NCI-H748 treated with DMSO at 0.1 percent for 48 hours (cell line): ENCODE measurements at places on chromosomes 3 and 15.

GRCh38 chr3:128367761-128368160 is 98.9 kb downstream of the DNAJB8 start:
- no peak for DNase-seq

- no peak for DNase-seq
Observed at GRCh38 chr3:102037791-102038190, 188.5 kb downstream of the NFKBIZ start.

GRCh38 chr3:21705769-21706168 is 45.2 kb downstream of the ZNF385D start:
- DNase-seq: no peak

- no peak for DNase-seq
Observed at GRCh38 chr15:60727260-60727659, 248.3 kb upstream of the ICE2 start.

DNA sequence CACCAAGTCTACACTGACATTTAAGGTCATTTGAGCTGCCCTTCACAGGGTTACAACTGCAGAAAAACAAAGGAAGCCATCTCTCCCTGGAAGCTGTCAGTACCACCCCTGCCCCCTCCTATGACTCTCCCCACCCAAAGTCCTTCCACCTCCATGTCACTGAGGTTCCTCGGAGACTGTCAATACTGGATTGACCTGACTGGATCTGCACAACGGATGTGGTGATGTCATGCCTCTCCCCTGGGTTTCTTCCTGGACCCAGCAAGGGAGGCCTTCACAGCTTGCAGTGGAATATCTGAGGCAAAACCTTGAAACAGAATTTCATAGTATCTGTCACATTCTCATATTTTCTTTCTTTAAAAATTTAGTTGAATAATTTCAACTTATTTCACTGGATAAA is 153.5 kb downstream of the CLSTN2 start:
- DNase-seq: no peak

DNA sequence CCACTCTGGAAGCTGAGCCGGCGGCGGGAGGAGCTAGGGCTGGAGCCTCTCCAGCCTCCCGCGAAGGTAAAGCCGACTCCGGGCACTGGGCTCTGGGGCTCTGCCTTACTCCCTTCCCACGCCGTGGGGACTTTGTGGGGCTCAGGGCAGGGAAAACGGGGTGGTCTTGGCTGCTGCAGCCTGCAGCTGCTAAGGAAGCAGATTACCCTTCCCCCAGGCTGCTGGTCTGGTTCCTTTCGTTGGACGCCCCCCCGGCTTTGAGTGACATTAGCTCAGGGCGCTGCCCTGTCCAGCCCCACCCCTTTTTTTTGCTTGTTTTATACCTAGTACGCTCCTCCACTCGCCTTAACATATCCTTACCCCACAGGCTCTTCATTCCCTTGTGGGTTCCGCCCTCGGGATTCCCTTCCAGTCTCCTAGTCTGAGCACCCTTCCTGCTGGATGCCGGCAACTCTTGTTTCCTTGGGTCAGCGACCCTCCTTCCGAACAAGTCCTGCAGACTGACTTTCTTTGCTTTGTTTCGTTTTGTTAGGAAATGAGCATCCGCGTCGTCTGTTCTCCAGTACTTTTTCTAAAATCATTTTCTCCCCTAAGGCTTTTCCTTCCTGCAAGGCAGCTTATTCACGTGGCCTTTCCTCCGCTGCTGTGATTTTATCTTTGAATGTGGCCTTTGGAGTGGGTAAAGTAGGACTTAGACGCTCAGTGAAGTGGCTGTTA is 551 bp downstream of the DNAJC13 start:
- peak; percentile 32 for DNase-seq

DNA sequence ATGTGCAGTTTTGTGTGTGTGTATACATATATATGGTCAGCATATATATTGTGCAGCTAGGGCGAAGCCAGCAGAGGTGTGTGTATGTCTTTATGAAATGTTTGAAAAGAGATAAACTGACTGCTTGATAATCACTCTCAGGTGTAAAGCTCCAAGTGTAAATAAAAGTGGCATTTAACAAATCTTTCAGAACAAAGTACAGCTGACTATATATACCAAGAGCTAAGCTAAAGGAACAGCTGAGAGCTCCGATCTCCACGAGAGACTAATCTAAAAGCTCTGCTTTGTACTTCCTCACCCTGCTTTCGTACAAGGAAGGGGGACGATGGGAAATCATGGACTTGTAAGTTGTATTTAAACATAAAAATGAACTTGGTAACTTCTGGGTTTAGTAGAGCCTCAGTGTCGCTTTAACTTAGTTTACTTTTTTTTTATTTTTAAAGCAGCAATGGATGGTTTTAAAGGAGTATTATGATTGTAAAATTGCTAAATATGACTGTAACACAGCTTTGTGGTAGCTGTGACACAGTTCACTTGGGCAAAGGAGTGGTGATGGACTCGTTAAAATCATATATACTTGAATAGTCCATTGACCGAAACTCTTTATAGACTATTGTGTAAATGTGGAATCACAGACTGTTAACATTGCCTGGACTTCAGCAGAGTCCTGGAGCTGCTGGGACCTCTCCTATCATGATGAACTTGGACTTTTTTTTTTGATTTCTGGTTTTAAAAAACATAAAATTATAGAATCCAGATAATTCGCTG is 11.4 kb upstream of the ITPKA start:
- DNase-seq: no peak

DNA sequence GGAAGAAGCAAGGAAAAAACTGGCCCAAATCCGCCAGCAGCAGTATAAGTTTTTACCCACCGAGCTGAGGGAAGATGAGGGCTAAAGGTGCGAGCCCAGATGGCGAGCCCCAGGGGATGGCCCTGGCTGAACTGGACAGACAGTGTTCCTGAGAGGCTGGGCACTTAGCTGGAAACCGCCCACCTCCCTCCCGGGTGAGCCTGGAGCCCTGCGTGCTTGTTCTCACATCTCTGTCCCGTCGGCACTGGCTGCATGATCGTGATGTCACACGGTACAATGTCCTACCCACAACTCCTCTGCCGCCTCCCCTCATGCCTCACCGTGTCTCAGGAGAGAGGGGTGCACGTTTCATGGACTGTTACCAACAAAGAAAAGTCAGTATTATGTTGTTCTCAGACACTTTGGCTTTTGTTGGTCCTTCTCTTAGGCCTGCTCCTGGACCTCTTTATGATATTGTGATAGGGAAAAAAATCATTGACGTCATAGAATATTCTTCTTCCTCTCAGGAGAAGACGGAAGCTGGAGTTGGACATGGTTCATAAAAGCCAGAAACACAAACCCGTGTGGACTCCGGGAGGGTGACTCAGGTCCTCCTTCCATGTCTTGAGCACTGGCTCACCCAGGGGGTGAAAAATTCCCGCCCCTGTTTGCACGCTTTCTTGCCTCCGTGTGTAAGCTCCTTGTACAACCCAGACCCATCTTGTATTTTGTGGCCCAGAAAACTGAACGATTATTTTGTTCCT is 201.8 kb upstream of the TPM1 start:
- no peak for DNase-seq

GRCh38 chr3:191263365-191263764 is 64.3 kb downstream of the OSTN start:
- DNase-seq: no peak

DNA sequence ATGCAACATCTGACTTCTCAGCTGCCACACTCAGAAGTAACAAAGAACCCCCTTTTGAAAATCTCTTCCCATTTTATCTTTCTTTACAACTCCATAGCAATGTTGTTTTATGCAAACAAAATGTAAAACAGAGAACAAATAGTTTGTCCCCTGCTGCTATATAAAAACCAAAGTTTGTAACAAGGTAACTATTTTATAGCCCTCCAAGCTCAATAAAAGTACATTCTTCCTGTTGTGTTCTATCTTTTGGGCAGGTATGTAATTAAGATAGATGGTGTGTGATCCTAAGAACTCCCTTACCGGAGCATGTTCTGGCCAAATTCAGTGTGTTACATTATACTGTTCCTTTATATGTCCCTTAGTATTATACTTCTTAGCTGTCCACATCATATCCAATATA is 12.6 kb upstream of the CGNL1 start:
- DNase-seq: no peak

DNA sequence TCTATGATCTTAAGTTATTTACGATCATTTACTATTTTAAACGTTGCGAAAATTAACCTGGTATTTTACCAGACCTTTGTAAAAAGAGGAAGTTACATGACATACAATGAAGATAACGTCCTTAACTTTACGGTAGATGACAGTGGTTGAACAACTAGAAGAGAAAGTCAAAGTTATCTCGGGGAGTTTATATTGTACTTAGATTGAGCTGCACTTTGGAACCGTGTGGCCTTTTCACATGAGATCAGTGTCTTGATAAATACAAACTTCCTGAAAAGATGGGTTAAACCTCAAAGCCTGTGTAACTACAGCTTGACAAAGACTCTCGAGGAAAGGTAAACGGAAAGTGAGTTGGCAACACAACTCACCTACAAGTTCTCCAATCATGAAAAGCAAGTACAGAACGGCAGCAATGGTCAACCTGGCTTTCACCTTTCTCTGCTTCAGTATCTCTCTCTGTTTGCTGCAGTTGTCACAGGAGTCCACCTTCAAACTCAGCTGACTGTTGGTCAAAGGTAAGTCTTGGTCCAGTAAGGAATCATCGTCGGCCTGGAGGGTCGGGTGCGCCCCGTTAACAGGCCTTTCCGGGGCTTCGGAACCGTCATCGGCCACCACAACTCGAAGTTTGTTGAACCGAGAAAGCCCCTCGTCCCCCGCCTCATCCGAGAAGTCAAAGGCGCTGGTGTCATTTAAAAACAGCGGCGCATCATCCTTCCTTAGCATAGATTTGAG is 793 bp downstream of the SLC30A4 start:
- DNase-seq: no peak

- DNase-seq: no peak
Observed at GRCh38 chr15:71495398-71495780, 315.0 kb upstream of the NR2E3 start.

DNA sequence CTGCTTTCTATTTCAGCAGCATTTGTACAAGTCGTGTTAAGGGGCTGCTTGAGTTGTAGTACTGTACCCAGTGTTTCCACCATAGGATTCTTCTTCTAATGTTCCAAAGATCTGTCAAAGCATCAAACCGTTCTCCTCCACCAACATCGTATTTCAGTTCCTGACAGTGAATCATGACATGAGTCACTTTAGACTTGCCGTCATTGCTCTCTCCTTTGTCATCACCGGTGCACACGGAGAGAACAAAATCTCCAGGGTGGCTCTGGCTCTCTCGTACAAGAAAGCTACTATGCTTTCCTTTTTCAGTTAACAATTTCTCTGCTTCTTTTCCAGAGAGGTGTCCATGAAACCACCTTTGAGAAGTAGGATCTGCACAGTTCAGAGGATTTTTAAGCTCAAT is 270.9 kb upstream of the CCDC54 start:
- no peak for DNase-seq

DNA sequence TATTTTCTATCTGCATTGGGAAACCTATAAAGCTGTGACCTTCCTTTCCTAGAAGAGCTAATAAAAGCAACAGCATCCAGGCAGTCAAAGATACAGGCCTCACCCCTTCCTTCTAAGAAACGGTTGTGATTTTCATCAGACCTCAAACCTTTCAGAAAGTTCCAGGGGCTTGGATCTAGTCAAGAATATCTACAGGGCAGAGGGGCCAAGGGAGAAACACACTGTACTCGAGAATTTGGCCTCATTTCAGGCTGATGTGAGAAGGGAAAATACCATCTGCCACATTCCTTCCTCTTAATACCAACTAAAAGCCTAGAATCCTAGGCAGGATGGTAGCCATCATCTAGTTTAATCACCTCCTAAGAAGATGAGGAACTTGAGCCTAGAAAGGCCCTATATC is 24.5 kb upstream of the BCL6 start:
- no peak for DNase-seq

DNA sequence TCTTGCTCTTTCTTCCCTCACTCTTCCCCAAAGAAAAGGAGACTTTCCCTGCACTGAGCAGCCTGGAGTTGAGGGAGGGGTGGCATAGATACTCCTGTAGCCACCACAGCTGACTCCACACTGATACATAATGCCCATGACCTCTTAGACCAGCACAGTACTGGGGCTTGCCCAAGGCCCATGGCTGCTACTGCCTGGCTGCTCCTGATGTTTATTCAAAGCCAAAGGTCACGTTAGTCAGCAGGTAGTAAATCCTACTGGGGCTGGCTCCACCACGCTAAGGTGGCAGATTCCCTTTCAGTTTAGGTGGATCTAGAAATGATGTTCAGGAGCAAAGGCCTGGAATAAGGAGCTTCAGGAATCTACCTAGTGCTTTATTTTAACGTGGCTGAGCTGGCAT is 212.7 kb downstream of the C3orf38 start:
- DNase-seq: no peak

- DNase-seq: no peak
Observed at GRCh38 chr3:52099001-52099401, 42.6 kb upstream of the DUSP7 start.

DNA sequence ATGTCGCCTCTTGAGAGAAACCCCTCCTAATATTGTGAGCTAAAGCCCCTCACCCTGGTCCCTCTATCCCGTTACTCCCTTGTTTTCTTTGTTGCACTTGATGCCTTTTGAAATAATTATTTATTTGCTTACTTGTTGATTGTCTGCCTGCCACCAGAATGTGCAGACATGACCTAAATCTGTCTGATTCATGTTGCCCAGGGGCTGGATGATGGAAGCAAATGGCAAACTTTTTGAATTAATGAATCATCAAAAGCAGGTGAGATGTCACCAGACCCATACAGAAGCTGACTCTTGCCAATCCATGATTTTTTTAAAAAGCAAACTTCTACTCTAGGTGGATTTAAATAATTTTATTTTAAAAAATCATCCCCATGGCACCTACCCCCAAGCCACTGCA is 49.3 kb downstream of the GRIP2 start:
- DNase-seq: no peak

DNA sequence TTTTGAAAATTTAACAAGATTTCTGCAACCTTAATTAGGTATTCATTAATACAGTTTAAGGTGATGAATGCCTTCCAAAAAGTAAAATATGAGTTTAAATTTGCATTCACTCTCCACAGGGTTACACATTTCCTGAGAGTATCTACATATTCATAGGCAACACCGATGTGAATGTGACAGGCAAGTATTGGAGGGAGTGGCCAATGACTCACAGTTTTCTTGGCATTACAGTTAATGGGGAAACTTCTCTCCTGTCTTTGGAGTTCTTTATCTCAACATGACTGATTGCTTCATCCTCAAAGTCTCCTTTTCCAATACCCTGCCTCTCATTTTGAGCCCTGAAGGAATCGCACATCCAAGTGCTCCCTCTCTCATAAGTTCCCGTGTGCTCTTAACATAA is 181.9 kb upstream of the CHL1 start:
- no peak for DNase-seq

GRCh38 chr3:108073764-108074431 is 16.9 kb downstream of the CD47 start:
- no peak for DNase-seq

DNA sequence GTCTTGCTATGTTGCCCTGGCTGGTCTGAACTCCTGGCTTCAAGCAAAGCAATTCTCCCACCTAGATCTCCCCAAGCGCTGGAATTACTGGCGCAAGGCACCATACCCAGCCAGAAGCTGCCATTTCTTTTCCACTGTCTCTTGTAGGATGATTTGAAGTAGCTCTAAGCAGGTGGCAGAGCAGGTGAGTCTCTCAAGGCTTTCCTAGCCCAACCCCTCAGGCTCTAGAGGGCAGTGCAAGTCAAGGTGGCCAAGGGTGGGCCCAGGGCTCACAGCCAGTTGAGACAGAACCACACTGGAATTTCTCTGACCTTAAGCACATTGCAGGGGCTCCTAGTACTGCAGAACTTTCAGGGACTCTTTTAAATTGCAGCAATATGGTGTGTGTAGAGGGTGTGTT is 15.6 kb upstream of the DAG1 start:
- DNase-seq: no peak
